ENCODE measurements at places on chromosomes 4 and X. TPM values are rescaled to one million over a fixed set of nuclear protein-coding genes. Genes with fewer than 3 reads are reported as not detected.

GATA1 gene
- total RNA-seq = 291 TPM

DNA sequence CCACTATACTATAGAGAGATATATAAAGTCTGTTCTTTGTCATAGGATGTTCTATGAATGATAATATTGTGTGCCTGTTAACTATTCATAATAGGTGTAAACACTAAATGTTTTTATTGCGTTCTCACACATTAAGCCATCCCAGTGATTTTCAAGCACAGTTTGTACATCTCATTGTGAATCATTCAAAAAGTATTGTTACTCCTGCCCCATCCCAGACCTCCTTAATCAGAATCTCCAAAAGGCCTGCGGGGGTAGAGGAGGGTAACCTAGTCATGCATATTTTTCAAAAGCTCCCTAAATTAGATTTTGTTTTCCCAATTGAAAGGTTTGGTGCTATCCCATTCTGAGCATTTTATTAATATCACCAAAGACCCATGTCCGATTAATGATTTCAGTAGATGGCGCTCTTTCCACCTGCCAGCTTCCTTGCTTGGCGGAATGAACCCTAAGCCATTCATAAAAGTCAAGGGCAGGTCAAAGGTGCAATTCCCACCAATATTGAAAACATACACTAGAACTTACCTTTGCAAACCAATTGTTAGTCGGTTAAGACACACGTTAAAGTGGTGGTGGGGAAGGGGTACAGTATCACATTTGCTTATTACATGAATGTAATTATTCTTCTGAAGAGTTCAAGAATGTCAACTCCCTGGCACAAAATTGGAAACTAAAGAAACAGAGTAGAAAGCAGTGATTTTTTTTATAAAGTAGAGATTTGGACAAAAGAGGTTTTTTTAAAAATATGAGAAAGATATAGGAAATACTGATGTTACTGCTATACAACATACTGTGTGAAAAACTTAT is 5.8 kb upstream of the TET2 start:
- H3K27me3 ChIP-seq = no peaks in the 10 kb centered on the region
- no peak overlapping the region for H3K27ac ChIP-seq
- no peaks in the 10 kb centered on the region for H3K36me3 ChIP-seq
- H3K4me1 ChIP-seq = no peaks in the 10 kb centered on the region
- no peak overlapping the region for H3K4me3 ChIP-seq

TMPRSS11E gene
- not detected for total RNA-seq

TKTL2 gene
- total RNA-seq = 0.07 TPM

EREG gene
- total RNA-seq = 2.9 TPM

- H3K4me1 ChIP-seq = no peaks in the 10 kb centered on the region
- no peak overlapping the region for H3K4me3 ChIP-seq
- no peaks in the 10 kb centered on the region for H3K27me3 ChIP-seq
- H3K36me3 ChIP-seq = no peaks in the 10 kb centered on the region
- H3K27ac ChIP-seq = no peak overlapping the region
Observed at GRCh38 chr4:17997129-17997528, 24.4 kb downstream of the LCORL start.

DNA sequence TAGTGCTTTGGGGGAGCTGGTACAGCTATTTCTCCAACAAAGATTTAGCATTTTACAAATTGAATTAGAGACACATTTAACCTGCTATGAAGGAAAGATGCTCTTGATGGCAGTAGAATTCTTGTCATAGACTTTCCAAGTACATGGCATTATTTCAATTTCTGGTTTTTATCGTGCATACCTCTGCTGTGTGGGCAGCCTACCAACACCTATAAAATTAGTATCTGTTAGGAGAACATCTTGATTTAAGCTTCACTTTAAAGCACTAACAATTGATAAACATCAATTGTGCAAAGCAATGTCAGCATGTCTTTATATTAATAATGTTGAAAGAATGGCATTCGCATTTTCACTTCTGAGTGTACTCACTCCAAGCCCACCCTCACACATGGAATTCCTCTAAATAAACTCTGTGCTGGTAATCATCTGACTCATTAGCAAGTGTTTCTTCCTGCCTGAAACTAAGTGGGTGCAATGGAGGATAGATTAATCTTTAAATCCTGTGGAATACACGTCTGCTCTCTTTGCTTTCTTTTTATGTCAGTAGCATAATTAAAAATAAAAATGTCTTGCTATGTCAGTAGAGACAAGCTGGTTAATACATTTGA is 279.8 kb upstream of the MAGEB18 start:
- no peaks in the 10 kb centered on the region for H3K27me3 ChIP-seq
- no peaks in the 10 kb centered on the region for H3K36me3 ChIP-seq
- H3K4me3 ChIP-seq = no peak overlapping the region
- DNase-seq = no peak

- no peaks in the 10 kb centered on the region for H3K27me3 ChIP-seq
- peak overlapping the region; percentile 96 for H3K27ac ChIP-seq
- H3K4me3 ChIP-seq = peak overlapping the region; percentile 90
- DNase-seq = no peak
- H3K4me1 ChIP-seq = peaks cover 4% of the 10 kb centered on the region
Observed at GRCh38 chrX:11111947-11112346, 815 bp downstream of the HCCS start.

- H3K27ac ChIP-seq = no peak overlapping the region
- no peak for DNase-seq
- H3K27me3 ChIP-seq = no peaks in the 10 kb centered on the region
- no peaks in the 10 kb centered on the region for H3K4me1 ChIP-seq
- no peak overlapping the region for H3K4me3 ChIP-seq
Observed at GRCh38 chrX:10875995-10876394, 235.1 kb upstream of the HCCS start.

GRCh38 chr4:7134737-7135388 is 57.5 kb upstream of the SORCS2 start:
- no peaks in the 10 kb centered on the region for H3K36me3 ChIP-seq
- H3K27ac ChIP-seq = no peak overlapping the region

CHM gene
- 5.5 TPM for total RNA-seq

Data from K562 (cell line).